Stimulated activated CD4-positive, alpha-beta T cell treated with anti-CD3 and anti-CD28 coated beads, Interleukin-1b, Interleukin-23, amount 100 ng/mL, for 4 hours (primary cell): ENCODE measurements at places on chromosomes 11 and 22.

- DNase-seq, result no peak
Measured at GRCh38 chr11:92552942-92553341, 328.3 kb downstream of the FAT3 start.

DNA sequence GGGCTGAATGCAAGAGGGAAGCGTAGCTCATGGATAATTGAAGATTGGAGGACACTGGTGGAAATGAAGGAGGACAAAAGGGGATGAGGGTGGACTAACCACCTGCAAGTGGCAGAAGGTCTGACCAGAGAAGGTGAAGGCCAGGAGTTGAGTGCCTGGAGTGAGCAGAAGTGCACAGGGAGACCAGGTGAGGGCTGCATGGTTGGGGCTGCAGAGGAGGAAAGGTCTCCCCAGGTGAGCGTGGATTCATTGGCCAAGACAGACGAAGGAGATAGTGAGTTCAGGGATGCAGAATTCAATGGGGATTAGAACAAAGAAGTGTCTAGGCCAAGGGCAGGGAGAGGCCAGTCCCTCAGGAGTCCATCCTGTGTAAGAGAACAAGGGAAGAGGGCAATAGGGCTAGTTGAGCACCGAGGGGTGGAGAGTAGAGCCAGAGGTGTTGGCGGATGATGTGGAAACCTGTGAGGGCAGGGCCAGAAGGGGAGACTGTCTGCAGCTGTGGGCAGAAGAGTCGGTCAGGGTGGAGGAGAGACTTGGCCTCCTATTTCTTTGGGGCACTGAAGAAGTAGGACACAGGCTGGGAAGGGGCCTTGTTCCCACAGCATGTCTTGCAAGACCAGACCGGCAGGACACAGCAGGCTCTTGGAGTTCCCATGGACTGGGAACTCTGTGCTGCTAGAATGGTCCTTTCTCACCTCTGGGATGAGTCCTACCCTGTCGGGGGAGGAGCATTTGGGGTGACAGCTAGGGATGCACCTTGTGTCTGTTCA, 6.7 kb downstream of the TRIM29 start:
- no peak for DNase-seq

GRCh38 chr11:44611088-44611487, 45.6 kb downstream of the CD82 start:
- DNase-seq, result no peak

GRCh38 chr11:72189455-72190250, 2.3 kb upstream of the FOLR1 start:
- no peak for DNase-seq

DNA sequence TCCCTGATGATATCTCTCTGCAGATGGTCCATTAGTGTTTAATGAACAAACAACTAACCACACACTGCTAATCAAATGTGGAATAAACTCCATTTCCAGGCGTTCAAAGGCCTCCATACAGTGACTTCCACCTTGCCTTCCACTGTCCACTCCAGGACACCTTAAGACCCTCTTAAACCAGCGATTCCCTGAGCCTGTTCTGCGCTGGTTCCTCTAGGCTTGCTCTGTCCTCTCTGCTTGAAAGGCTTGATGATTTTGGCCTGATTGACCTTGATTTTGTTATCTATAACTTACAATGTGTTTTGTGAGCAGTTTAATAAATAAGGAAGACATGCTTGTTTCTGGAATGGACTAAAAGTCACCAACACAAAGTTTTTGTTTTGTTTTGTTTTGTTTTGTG, 12.0 kb downstream of the OVCH2 start:
- DNase-seq, result no peak

- no peak for DNase-seq
Measured at GRCh38 chr11:98800696-98801095, 220.1 kb upstream of the CNTN5 start.

DNA sequence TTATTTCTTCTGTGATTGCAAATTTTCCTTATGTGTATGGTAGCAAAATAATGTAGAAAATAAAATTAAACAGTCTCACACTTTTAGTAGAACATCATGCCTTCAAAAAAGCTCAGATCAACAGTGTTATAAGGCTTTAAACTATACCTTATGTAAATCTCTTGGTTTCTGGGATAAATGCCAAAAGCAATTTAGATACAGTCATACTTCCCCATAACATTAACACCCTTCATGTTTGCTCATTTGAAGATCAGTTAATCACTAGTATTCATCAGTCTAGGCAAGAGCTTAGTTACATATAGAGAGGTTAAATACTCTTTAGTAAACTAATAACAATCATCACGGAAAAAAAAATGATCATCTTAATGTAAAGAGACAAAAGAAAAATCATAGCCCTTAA, 421.8 kb upstream of the ANO3 start:
- no peak for DNase-seq

DNA sequence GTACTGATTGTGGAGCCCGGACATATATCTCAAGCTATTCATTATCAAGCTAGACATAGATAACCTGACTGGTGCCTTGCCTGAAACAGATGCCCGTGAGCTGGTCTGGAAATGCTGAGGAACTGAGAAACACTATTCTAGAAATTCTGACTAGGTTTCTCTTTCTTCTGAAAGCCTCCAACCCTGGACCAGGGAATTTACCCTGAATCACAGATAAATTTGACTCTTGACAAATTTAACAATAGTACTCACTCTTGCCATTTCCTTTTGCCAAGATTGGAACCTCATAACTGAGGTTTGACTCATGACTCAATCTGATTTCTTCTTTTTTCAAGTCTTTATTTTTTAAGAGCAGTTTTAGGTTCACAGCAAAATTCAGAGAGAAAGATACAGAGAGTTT, 189.6 kb upstream of the SYN3 start:
- DNase-seq, result no peak

GRCh38 chr22:19176732-19177131, 1.8 kb downstream of the SLC25A1 start:
- no peak for DNase-seq

- no peak for DNase-seq
Measured at GRCh38 chr22:43995798-43996169, 28.3 kb upstream of the PARVB start.

DNA sequence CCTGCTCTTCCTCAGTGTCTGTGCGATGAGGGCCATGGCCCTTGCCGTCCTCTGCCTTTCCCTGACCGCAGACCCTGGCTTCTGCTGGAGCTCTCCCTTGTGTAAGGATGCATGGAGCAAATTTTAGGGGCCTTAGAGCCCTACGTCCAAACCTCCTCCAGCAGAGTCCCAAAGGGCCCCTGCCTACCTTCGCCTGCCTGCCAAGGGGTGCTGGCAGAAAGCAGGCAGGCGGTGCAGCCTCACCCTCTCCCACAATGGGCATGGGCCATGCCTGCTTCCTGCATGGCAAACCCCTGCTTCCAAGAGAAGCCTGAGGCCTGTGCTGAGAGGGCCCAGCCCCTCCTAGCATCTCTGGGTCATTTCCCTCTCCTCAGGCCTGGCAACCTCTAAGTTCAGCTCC, 71.3 kb upstream of the FGF3 start:
- no peak for DNase-seq

DNA sequence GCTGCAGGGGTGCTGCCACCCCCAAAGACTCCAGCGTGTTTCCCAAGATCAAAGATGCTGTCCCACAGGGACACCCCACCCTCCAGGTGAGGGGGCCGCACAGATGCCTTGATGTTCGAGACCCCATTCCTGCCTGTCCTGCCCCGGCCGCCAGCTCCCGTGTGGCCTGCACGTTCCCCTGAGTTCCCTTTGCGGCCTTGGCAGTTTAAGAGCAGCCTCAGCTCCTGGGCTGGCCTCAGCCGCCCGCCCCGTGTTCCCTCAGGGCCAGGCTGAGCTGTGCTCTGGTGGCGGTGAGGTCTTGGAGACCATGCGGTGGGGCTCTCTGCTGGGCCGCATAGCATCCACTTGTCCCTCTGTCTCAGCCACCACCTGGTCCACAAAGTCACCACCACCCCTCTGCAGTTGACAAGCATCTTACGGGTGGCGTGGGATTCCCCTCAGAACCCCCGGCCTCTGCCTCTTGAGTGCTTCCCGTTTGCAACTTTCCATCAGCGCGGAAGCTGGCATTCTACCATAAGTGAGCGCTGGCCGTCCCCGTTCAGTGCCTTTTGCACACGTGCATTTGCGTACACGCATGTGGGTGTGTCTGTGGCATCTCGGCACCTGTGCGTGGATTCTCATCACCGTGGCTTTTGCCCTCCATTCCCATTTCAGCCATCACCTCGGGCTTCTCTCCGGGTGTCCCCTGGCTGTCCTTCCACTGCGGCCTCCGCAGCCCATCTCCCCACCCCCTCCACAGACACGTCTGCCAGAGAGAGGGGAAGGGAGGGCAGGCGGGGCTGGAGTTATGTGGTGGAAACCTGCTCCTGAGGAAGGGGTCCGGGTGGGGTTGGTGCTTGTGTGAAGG, 35.9 kb downstream of the CTTN start:
- DNase-seq, result no peak

- DNase-seq, result no peak
Measured at GRCh38 chr22:20154602-20155187, 3.8 kb upstream of the CCDC188 start.

DNA sequence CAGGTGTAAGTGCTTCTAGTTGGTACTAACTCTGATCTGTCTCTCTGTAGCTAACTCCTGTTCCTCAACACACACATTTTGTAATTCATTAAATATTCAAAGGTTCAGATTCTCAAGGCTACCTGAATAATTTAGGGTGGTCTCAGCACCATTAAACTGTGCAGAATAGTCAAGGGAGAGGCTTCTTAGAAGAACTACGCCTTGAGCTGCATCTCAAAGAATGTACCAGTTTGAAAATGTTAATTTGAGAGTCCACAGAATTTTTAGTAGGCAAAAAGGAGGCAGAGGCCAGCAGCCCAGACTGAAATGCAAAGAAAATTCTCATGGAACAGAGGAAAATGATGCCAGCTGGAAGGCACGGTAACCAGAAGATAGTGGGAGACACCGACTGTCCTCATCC, 72.2 kb downstream of the GAB2 start:
- no peak for DNase-seq

DNA sequence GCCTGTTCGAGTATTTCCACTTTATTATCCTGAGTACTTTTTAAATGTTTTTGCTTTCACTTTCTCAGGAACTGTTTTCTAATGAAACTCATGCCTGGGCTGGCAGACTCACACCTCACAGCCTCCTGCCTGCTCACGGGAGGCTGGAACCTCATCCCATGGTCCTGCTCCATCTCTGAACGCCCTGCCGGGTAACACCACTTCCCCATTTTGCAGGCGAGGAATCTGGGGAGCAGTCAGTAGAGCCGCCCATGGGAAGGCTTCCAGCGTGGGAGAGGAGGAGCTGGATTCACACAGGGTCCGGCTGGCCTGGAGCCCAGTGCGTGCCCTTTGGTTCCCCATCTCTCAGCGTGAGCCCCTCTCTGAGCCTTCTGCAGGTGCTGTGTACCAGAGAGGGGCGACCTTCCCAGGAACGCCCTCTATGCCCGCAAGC, 53.6 kb downstream of the SCUBE1 start:
- no peak for DNase-seq

DNA sequence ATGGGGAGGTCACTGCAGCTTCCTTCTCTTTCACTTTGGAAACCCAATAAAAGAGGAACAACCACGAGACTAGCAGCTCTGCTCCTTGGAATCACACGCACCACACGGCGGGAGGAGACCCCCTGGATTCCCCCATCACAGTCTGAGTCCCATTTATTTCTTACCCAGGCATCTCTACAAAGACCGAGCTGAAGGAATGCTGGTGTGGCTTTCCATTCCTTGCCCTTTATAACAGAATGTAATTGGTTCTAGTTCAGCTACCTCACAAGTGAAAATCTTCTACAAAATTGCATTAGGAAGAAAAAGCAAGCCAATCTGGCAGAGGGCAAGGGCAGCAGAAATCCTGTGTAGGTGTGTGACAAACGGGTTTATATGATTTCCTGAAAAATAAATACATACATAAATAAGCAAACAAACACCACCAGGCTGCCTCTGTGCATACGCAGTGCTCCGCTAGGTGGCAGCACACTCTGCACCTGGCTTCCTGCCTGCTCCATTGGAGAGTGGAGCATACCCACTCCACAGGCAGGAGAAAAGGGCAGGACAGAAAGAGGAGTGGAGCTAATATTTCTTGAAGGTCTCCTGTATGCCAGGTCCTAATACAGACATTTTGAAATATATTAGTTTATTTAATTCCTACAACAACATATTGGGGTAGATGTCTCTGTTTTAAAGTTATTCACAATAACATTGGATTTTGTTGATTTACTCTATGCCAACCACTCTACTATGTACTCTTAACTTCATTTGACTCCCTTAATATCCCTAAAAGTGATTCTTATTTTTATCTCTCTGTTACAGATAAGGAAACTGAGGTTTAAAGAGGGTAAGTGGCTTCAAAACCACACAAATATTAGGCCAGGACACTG, 673.1 kb downstream of the KCNA4 start:
- no peak for DNase-seq

DNA sequence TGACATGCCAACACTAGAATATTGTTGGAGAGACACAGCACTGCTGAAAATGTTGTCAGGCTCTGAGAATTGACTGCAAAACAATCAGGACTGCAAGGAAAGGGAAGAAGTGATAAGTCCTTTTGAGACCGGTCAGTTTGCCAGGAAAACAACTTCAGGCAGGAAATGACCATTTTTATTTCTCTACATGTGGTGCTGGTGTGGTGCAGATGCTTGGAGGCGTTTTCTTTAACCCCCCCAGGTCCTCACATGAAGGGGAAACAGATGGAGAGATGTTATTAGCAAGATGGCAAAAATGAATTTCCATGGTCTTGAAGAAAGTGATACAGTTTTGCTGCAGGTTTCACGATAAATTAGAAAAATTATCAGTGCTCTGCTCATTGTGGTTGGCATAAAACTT, 5.7 kb downstream of the AP2A2 start:
- no peak for DNase-seq

GRCh38 chr22:36435516-36436415, 45.7 kb downstream of the TXN2 start:
- peak; percentile 48 for DNase-seq

GRCh38 chr11:117862019-117862725, 14.3 kb downstream of the FXYD6 start:
- no peak for DNase-seq

DNA sequence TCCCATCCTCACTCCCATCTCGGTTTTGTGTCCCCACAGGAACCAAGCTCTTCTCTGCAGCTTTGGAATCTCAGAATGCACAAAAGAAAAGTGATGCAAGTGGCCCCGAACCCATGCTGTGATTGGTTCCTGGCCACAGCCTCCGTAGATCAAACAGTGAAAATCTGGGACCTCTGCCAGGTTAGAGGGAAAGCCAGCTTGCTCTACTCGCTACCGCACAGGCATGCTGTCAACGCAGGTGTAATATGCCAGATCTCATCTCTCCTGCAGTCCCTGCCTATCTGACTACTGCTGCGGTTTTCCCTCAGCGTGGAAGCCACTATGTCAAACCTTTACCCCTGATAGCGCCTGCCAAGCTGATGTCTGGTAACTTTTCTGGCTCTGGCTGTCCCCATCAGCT, 200.5 kb upstream of the LRRC4C start:
- no peak for DNase-seq

DNA sequence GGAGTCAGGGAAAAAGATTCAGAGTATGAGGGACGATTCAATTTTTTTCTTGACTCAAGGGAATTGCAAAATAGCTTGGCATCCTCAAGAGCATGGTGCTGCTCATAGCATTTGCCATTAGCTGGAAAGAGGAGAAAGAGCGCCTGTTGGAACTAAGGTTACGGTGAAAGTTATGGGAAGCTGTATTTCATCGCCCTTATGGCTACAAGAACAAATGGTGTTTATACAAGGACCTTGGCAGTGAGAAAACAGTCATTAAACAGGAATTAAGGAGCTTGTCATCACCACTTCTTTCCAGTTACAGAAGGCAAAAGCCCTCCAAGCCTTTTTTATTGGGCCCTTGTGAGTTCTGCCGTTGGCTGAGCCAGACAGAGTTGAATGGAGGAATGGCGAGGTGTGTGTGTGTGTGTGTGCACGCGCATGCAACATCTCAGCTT, 74.2 kb downstream of the ALX4 start:
- no peak for DNase-seq
